ENCODE measurements at places on chromosomes 12 and 14. TPM values are rescaled to one million over a fixed set of nuclear protein-coding genes. Genes with fewer than 3 reads are reported as not detected.

DNA sequence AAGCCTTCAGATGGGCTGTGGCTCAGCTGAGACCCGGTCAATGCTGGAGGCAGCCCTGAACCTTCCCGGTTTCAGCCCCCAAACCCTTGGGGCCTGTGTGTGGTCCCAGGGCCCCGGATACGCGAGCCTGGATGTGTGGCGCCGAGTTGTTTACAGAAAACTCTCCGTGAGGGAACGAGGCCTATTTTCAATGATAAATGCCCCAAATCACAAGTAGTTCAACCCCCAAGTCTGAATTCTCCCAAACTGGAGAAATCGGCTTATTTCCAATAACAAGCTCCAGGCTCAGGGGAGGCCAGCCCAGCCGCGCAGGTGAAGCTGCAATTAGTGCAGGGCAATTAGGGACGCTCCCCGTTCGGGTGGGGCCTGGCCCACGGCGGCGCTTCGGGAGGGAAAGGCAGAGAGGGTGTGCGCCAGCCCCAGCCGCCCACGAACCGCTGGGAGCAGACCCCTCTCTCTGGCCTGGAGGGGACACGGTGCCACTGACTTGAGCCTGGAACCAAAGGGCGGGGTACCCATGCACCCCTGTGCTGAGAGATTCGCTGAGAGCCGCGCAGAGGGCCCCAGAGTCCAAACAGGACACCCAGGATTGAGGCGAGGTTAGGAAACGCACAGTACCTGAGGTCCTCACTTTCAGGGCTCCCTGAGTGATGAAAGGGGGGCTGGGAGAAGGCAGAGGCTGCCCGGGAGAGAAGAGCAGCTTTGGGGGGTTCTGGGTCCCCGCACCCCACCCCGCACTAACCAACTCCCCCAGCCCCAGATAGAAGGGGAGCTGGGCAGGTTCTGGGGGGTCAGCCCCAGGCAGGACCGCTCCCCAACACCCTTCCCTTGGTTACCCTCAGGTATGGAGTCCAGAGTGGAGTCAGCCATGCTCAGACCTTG lies 14.2 kb upstream of the ANKRD9 start:
- ATAC-seq = no peak

GRCh38 chr14:53772936-53773335 lies 183.7 kb downstream of the BMP4 start:
- no peak for ATAC-seq

- ATAC-seq = no peak
Measured at GRCh38 chr12:56021889-56022497, 1.1 kb downstream of the IKZF4 start.

- no peak for ATAC-seq
Measured at GRCh38 chr14:58823312-58823711, 185.6 kb downstream of the DACT1 start.

PSMA6 gene
- total RNA-seq = 823 TPM

All from motor neuron (in vitro differentiated cells).